Bone marrow (tissue), 2 donors: ENCODE measurements at places on chromosomes 12 and 14.

DNA sequence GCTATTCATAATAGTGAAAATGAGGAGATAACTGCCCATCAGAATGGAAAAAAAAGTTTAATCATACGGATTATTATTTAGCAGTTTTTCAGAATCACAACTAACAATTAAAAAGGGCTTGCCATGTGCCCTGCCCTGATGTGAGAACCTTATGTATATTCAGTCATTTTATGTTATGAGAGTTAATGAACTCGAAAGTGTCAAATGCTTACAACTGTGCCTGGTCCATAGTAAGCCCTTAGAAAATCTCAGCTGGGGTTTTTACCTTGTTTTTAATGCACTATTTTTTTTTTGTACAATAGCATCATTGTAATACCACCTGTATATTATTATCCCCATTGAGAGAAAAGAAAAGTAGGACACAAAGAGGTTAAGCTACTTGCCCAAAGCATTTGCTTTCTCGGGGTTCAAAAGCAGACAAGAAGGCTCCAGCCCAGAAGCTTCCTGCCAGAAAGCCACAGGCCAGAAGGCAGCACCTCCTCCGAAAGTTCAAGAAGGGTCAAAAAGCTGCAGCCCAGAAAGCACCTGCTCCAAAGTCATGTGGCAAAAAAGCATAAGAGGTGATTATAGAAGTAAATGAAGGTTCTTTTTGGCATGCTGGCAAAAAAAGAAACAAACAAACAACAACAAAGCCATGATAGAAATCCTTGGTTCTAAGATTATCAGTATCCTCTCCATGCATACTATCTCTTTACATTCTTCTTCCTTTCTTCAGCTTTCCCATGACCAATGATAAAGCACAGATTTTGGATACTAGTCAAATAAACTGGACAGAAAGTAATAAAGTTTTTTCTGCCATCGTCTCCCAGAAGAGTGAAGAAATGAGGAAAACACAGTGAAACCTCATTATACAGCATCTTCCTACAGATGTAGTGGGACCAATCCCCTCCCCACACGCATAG lies 59.1 kb upstream of the NAP1L1 start:
- DNase-seq: no peak

DNA sequence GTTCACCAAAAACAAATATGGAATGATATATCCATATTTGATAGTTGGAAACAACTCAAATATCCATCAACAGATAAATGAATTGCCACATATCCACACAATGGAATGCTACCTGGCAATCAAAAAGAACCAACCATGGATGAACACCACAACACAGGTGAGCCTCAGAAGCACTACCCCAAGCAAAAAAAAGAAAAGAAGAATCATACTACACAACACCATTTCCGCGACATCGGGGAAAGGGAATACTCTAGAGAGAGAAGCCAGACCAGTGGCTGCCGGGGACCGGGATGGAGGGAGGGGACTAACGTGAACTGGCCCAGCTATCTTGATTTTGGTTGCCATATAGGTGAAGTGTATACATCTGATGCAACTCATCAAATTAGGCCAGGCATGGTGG lies 41.4 kb downstream of the SCARB1 start:
- no peak for DNase-seq

DNA sequence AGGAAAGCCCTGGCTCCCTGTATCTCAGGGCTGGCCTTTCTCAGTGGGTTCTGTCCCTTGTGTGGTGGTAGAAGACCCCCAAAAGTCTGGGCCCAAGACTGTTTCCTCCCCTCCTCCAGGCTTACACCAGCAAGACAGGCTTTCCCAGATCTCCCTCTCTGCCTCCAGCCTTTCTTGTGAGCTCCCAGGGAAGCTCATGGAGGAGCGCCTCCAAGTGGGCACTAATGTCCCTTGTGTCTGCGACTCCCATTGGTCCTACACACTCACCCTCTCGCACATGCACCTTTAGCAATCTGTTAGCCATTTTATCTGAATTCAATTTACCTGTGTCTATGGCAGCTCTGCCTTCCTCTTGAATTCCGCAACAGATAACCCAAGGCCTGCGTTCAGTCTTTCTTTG lies 251.1 kb upstream of the CAND1 start:
- no peak for DNase-seq

DNA sequence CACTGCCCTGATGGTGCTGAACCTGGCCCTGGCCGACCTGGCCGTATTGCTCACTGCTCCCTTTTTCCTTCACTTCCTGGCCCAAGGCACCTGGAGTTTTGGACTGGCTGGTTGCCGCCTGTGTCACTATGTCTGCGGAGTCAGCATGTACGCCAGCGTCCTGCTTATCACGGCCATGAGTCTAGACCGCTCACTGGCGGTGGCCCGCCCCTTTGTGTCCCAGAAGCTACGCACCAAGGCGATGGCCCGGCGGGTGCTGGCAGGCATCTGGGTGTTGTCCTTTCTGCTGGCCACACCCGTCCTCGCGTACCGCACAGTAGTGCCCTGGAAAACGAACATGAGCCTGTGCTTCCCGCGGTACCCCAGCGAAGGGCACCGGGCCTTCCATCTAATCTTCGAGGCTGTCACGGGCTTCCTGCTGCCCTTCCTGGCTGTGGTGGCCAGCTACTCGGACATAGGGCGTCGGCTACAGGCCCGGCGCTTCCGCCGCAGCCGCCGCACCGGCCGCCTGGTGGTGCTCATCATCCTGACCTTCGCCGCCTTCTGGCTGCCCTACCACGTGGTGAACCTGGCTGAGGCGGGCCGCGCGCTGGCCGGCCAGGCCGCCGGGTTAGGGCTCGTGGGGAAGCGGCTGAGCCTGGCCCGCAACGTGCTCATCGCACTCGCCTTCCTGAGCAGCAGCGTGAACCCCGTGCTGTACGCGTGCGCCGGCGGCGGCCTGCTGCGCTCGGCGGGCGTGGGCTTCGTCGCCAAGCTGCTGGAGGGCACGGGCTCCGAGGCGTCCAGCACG lies 4.7 kb downstream of the LTB4R start:
- DNase-seq: no peak
